T follicular helper cell (primary cell): ENCODE measurements at places on chromosomes 6 and 20.

GRCh38 chr6:116008470-116009243 lies 52.0 kb downstream of the FRK start:
- DNase-seq: no peak

GRCh38 chr20:1033751-1034414 lies 31.8 kb upstream of the RSPO4 start:
- no peak for DNase-seq

- DNase-seq: no peak
Observed at GRCh38 chr6:135310291-135310690, 129.2 kb downstream of the MYB start.

GRCh38 chr6:51855310-51856082 lies 231.9 kb downstream of the PKHD1 start:
- no peak for DNase-seq

DNA sequence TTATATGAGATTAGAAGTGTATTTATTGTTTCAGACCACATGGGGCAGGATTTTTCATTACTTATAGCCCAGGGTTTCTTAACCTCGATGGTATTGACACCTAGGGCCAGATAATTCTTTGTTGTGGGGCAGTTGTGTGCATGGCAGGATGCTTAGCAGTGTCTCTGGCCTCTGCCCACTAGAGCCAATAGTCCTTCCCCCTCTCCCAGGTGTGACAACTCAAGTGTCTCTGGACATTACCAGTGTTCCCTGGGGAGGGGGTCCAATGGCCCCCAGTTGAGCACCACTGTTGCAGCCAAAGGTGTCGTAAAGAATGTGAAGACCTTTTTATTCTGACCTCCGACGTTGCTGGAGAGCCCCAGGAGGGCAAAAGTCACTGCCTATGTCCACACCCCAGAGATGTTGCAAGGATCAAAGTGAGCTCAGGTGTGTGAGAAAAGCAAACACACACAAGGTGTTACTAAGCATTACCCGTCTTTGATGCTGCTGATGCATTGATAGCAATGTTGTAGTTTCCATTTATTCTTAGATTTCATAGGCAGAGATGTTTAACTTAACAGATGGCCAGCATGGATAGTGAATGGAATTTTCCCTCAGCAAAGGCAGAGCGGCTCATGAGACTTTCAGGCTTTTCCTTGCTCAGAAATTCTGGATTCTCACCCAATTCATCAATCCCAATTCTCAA lies 22.2 kb downstream of the BANF2 start:
- no peak for DNase-seq

GRCh38 chr6:170280689-170281045 lies 10.2 kb downstream of the DLL1 start:
- no peak for DNase-seq

- DNase-seq: no peak
Observed at GRCh38 chr6:164911151-164911550, 398.3 kb downstream of the C6orf118 start.

DNA sequence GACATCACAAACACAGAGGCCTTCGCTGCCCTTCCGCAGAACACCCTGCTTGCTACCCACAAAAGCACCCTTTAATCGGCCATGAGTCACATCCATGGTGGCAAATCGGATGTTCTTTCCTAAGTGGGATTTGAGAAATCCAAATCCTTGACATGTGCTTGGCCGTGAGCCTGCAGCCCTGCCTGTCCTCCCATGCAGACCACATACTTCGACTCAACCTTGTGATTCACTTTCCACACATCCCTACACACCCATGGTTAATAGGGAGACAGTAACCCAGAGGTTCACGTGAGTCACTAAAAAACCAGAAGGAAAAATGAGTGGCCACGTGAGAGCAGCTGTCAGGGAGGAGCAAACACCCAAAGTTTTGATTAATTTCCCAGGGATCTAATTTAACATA lies 19.4 kb downstream of the RAMACL start:
- no peak for DNase-seq

DNA sequence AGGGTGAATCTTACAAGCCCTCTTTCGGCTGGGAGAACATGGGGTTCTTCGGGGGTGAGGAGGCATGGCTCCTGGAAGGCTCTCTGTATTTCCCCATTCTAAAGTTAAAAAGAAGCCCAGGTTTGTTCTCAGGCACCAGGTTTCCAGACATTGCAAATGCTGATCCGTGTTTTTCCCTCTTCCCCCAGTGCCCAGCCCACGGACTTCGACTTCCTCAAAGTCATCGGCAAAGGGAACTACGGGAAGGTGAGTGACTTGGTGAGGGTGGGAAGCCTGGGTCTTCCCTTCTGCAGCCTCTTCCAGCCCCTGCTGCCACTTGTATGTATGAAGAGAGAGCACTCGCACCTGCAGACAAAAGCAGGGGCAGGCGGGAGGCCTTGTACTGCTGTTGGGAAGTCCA lies 8.7 kb downstream of the SGK2 start:
- no peak for DNase-seq

GRCh38 chr20:57698867-57699275 lies 10.9 kb downstream of the PMEPA1 start:
- DNase-seq: no peak

GRCh38 chr6:30901436-30901835 lies 6.6 kb upstream of the GTF2H4 start:
- DNase-seq: no peak

- DNase-seq: no peak
Observed at GRCh38 chr6:167146135-167146534, 11.6 kb downstream of the GPR31 start.

- DNase-seq: no peak
Observed at GRCh38 chr6:75579951-75580350, 21.7 kb upstream of the SENP6 start.

DNA sequence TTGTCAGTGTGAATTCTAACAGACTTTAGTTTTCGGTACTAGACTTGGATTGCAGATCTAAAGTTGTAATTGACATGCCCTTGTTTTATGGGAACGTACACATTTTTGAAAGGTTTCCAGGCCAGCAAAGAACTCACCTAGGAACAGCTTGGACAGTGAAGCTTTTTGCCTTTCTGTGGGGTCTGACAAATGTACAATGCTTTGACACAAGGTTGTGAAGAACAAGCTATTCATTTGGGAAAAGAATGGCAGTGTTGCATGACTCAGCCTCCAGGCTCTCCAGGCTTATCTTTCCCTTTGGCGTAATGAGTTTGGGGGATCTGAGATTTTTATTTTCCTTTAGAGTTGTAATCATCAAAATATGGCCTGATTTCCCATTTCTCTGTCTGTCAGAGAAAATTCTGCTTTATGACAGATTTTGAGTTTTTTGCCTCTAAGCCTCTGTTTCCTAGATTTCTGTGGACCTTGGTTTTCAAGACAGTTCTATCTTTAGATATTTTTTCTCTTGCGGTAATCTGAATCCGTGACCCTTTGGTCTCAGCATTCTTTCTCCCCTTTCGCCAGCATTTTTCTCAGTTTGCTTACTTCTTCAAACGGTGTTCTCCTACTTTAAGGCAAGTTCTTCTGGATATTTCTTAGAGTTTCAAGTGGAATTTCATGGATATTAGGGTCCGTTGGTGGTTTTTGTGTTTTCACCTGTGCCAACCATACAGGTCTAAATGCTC lies 221.0 kb downstream of the ADGB start:
- no peak for DNase-seq

DNA sequence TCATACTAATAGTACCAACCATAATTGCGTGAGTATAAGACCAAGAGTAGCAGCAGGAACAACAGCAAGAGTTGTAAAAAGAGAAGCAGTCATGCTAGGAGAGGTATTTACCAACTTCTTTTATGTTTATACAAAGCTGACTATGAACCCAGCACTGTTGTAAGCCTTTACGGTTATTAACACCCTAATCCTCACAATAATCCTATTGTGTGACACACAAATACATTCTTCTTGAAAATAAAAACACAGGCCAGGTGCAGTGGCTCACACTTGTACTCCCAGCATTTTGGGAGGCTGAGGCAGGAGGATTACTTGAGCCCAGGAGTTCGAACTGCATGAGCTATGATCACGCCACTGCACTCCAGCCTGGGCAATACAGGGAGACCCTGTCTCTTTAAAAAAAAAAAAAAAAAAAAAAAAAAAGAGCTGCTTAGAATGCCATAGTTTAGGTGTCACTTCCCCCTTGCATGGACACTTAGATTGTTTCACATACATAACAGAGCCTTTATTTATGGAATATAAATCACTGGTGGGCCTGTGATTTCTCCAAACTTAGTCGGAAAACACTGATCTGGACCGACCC lies 20.2 kb downstream of the HCK start:
- DNase-seq: no peak

GRCh38 chr6:158803733-158804143 lies 15.4 kb downstream of the EZR start:
- DNase-seq: no peak

DNA sequence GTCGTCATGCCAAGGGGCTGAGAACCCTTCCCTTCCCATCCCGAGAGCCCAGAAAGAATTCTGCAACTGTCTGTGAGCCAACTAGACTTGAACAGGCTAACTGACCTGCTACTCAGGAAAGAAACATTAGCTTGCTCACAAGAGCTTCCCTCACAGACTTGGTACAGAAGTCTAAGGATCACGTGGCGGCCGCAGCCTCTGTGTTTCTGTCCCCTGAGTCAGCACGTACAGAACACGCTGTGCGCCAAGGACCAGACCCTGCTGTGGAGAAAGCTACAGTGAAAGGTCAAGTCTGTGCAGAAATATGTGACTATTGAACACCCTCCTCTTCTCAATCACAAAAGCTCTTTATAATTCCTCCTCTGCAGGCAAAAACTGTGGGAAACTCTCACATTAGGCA lies 151.3 kb upstream of the QKI start:
- no peak for DNase-seq

GRCh38 chr6:45965792-45966191 lies 49.9 kb downstream of the CLIC5 start:
- DNase-seq: no peak

DNA sequence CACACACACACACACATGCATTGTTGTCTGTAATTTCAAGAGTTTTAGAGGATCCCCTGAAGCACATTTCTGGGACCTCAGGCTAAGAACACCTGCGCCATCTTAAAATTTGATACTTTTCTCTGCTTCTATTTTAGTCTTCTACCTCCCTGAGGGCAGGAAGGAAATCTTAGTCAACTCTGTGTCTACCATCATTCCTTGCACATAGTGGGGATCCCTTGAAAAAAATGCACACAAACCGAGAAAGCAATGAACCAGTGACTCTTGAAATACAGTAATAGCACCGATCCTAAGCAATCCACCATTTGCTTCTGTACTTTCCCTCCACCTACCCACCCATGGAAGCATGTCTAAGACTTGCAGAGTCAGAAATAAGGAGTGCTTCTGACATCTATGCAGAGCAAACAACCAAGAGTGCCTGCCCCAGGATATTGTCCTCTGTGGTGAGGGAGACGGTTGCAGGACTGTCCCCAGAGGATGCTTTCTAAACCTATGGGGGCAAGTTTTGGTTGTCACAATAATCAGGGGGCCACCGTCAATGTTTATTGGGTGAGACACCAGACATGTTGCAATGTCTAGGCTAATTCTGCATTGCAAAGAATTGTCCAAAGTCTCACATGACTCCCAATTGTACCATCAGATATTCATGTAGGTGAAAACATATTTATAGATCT lies 208.0 kb upstream of the TAB2 start:
- DNase-seq: no peak

DNA sequence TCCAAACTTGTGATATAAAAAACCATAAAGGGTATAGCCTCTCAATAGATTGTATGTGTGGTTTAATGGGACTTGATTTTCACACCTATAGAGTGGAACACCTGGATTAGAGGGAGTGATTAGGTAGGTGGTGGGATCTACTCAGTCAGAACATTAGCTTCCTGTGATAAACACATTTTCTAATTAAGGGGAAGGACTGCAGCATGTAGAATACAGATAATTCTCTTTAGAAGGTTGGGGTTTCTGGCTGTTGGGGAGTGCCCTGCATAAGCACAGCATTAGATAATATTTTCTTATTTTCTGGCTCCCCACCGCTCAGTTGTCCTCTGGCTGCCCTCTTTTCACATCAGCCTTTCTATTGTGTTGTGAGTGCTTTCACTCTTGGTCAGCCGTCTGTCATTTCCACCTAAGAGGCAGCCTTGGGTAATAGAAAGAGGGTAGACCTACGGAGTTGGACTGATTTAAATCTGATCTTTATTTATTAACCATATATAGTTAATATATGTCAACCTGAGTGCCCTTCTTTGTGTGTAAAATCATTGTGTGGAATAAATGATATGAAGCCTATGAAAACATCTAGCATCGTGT lies 8.0 kb downstream of the CSE1L start:
- no peak for DNase-seq

DNA sequence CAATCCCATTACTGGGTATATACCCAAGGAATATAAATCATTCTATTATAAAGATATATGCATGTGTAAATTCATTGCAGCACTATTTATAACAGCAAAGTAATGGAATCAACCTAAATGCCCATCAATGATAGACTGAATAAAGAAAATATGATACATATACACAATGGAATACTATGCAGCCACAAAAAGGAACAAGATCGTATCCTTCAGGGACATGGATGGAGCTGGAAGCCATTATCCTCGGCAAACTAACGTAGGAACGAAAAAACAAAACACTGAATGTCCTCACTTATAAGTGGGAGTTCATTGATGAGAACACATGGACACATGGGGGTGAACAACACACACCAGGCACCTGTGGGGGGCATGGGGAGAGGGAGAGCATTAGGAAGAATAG lies 156.7 kb downstream of the RNGTT start:
- DNase-seq: no peak

- no peak for DNase-seq
Observed at GRCh38 chr6:162612613-162613012, 115.0 kb downstream of the PRKN start.

DNA sequence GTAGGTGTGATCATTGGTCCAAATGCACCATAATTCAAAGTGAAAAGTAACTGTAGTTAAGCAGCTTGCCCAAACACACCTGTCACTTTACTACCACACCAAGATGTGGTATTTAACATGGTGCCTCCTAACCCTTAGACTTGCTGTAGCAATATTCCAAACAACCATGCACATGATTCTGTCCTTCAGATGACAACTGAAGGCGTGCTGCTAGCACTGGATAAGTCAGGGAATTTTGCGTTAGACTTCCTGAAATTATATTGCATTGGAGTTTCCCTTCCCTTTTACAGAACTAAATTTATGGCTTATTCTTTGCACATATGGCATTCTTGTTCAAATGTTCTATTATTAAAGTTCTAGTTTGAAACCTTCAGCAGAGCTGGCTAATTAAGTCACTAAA lies 106.2 kb downstream of the ARHGAP18 start:
- no peak for DNase-seq
